ENCODE measurements at places on chromosomes 2 and 18.

DNA sequence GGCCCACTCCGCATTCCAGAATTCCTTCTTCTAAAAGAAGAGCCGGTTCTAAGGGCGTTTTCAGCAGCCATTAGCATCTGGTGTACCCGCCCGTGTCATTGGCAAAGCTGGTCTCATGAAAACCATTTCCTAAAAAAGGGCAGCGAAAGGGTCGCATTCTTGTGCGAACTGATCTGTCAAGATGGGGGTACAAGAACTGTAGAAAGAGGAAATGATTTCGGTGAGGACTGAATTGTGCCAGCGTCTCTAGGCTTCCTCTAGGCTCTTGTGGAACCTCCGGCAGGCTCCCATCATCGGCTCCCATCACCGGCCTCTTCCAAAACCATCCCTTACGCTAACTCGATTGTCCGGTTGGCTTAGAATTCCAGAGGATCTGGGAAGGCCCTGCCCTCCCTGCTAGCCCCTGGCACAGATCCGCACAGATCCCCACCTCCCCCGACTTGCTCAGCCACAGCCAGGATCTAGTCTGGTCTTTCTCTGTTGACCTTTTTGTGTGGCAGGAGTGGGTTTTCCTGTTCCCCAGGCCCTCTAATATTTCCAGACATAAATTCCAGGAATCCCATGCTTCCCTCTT is 1.3 kb downstream of the RAB31 start:
- DNase-seq, result peak; percentile 41

DNA sequence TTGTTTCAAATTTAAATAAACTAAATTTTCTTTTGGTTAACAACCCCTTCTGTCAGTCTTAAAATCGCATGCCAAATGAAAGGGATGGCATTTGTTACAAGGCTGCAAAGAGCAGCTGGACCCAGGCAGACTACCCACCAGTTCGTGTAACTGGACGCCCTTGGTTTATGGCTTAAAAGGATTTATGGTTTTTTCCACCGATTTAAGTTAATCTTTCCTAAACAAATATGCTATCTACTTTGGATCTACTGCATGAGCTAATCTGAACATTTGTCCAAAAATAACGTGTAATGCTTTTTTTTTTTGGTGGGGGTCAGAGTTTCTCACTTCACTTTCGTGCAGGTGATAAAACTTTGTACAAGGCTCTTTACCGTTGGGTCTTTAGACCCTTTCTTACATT is 62.9 kb downstream of the DIS3L2 start:
- DNase-seq, result no peak

- DNase-seq, result peak; percentile 67
These were observed 19.7 kb downstream of the CLUL1 start for GRCh38 chr18:616380-616995.

- DNase-seq, result no peak
These were observed 62.7 kb downstream of the ADD2 start for GRCh38 chr2:70705160-70705850.

DNA sequence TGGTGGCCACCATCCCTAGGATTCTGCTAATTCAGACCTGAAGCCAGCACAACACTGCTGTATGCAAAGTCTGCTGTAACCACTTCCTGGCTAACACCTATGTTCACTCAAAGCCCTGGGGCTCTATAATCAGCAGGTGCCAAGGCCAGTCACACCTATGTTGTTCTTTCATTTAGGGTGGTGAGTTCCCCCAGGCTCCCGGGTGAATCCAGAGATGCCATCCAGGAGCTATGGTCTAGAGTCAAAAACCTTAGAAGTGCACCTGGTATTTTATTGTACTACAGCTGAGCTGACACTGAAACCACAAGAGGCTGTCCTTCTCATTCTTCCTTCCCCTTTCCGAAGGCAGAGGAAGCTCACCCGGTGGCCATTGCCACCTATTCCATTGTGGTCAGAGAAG is 46.2 kb upstream of the CCDC141 start:
- no peak for DNase-seq

GRCh38 chr2:104658904-104659591 is 194.9 kb upstream of the POU3F3 start:
- peak; percentile 69 for DNase-seq

GRCh38 chr18:49875155-49875554 is 61.8 kb upstream of the ACAA2 start:
- DNase-seq, result no peak
